Non-pigmented ciliary epithelial cell (primary cell): ENCODE measurements at places on chromosomes 11 and 22.
A peak's percentile ranks its signal among the peaks of the same experiment; 100 is the strongest.

DNA sequence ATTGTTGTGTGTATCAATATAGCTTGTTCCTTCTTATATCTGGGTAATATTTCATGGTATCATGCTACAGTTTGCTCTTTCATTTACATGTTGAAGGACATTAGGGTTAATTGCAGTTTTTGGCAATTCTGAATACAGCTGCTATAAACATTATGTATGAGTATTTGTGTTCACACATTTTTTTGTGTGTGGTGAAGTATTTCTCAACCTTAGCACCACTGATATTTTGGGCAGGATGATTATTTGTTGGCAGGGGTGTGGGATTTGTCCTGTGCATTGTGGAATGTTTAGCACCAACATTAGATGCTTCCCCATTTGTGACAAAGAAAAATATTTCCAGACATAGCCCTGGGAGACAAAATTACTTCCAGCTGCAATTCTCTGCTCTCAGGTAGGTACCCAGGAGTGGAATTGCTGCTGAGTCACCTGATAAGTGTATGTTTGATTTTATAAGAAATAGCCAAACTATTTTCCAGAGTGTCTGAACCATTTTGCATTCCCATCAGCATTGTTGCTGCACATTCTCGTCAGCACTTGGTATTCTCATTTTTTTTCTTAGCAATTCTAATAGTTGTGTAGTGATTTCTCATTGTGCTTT is 128.2 kb downstream of the SNX19 start:
- no peak for DNase-seq

- no peak for DNase-seq
Measured at GRCh38 chr22:49674479-49675050, 153.1 kb downstream of the BRD1 start.

GRCh38 chr11:78420255-78420764 is 2.7 kb upstream of the GAB2 start:
- peak; percentile 62 for DNase-seq

GRCh38 chr11:67309166-67309565 is 5.8 kb downstream of the SSH3 start:
- no peak for DNase-seq

DNA sequence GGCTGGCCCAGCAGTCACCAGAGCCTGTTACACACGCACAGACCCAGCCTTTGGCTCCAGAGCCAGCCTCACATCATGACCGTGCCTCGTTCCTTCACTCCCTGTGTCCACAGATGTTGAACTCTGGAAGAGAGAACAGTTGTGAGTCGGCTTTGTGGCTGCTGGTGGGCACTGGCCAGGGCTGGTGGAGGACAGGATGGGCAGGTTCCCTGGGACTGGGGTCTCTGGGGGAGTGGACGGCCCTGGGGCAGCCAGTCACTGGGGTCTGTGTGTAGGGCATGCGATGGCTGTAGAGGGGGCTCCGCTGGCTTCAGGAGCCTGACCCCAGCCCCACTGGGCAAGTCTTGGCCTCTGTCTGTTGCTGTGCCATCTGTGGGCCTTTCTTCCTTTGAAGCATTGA is 1070.1 kb downstream of the BRD1 start:
- DNase-seq = no peak

- DNase-seq = no peak
Measured at GRCh38 chr11:68044898-68045351, 6.1 kb downstream of the TCIRG1 start.

DNA sequence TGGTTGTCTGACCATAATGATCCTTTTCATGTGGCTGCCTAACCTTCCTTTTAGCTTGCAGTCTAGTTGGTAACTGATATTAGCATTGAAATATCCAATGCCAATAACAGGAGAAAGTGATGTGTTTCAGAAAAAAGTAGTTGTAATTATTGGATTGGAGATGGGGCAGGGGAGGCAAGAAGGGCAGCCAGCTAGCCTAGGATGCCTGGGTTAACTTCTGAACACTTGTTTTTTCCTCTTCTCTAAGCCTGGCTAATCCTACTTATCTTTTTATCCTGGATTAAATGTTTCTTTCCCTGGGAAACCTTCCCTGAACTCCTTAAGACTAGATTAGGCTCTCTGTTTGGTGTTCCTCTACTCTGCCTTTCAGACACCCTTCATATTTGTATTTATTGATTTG is 380.2 kb downstream of the TMEM135 start:
- no peak for DNase-seq

DNA sequence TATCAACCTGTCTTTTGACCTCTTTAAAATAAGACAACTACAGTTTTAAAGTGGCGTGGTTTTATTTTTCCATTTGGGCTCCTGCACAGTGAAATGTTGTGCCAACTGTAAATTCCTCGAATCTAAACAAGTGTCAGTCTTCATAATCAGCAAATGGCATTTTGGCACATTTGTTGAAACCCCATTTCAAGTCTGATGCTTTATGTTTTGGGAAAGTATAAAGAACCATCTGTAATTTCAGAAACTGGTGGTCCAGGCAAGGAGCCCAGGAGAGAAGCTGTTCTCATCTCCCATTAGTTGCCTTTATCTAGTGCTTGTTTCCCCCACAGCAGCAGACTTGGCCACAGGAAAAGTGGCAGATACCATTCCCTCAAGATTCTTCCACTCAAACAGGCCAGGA is 32.7 kb downstream of the VWA5A start:
- no peak for DNase-seq

DNA sequence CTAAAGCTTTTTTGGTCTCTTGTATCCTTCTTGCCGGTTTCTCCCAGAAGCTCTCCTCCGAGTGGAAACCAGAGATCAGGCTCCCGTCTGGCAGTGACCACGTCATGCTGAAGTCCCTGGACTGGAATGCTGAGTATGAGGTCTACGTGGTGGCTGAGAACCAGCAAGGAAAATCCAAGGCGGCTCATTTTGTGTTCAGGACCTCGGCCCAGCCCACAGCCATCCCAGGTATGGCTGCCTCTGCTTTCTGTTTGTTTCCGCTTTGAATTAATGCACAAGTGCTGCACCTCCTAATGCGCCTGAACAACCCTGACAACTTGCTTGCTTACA is 54.3 kb upstream of the TTC12 start:
- DNase-seq = no peak

- no peak for DNase-seq
Measured at GRCh38 chr11:70540196-70540595, 141.9 kb downstream of the CTTN start.

DNA sequence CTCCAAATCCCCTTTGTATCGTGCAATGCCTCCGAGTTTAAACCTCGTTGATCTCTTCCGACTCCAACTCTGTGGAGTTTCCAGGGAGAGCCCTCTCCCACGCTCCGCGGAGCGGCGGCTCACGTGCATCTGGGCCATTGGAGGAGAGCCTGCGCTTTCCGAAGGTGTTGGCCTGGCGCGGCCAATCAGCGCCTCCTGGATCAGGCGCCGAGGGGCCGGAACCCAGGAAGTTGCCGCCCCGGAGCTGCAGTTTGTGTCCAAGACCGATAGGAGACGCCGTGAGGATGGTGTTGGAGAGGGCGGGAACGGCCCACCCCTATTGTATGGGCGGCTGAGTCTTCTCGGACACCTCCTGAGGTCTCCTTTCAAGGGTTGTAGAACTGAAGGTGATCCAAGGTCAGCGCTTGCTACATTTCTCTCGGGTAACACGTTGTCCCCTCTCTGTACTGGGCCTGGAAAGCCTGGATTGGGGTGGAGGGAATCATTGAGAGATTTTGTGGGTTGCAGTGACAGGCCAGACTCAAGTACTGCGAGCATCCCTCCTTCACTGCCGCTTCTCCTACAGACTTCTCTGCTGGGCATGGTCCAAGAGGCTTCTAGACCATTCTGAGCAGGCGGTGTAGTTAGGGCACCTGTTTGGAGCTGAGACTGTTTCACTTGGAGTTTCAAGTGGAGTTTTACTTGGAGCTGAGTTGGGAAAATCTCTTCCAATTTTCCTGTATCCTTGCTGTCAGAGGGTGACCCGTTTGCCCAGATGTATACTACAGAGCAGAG is 1.7 kb downstream of the ADAMTS15 start:
- DNase-seq = no peak

DNA sequence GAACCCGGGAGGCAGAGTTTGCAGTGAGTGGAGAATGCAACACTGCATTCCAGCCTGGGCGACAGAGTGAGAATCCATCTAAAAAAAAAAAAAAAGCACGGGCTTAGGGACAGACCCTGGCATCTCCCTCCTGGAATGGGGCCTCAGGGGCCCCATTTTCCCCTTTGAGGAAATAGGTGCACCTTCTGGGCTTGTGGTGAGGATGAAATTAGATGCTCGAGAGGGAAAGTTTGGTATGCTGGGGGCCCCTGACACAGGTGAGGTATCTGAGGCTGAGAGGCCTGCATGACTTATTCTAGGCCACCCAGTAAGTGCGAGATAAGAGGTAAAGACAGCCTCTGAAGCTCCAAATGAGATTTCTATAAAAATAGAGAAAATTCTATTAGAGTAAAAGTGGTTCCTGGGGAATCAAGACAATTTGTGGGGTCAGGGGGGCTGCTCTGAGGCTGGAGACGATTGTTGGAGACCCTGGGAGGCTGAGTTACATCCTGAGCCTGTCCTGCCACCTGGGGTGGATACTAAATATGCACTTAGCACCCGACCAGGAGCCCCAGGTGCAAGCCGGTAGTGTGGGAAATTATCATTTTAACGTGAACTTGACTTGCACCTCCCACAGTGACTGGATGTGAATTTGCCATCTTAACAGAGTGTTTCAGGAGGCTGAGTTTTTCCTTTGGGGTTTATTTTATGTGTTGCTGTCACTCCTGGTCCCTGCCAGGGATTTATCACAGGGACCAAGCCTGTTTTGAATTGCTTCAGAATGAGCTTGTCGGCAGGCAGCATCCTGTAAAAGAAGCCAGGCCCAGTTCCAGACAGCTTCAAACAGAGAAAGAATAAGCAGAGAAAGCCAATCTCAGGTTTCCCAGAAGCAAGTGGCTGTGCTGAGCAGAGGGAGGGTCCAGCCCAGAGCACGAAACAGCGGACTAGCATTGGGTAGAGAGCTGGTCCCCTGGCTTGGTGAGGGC is 48.4 kb upstream of the TSKU start:
- DNase-seq = no peak

DNA sequence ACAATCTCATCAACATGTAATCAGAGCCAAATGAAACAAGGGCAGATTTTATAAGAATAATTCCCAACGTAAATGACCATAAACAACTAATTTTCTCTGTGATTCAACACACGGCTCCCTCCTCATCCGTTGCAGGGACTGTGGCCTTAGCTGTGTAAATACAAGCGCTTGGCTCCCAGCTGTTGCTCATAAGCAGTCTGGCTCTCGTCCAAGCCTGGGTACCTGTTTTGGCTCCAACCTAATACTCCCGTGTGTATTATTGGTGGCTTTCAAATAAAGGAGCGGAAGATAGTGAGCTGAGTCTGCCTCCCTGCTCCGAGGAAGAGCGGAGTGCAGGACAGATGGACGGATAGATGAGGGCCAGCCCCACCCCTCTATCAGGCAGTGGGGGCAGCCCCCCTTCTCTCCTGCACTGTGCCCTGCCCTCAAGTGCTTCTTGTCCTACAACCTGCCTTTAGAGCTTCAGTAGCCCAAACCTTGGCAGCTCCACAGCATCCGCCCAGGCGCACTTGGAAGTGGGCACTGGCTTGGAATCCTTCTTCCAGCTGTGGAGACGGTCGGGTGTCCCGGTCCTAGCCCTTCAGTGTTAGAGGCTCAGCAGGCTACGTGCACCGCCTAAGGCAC is 670.9 kb downstream of the BRD1 start:
- no peak for DNase-seq

GRCh38 chr22:20885557-20886323 is 26.9 kb downstream of the SNAP29 start:
- DNase-seq = peak; percentile 32

- no peak for DNase-seq
Measured at GRCh38 chr11:104946907-104947306, 21.5 kb downstream of the CASP4 start.

GRCh38 chr11:16404781-16405285 is 48.5 kb upstream of the SOX6 start:
- no peak for DNase-seq

DNA sequence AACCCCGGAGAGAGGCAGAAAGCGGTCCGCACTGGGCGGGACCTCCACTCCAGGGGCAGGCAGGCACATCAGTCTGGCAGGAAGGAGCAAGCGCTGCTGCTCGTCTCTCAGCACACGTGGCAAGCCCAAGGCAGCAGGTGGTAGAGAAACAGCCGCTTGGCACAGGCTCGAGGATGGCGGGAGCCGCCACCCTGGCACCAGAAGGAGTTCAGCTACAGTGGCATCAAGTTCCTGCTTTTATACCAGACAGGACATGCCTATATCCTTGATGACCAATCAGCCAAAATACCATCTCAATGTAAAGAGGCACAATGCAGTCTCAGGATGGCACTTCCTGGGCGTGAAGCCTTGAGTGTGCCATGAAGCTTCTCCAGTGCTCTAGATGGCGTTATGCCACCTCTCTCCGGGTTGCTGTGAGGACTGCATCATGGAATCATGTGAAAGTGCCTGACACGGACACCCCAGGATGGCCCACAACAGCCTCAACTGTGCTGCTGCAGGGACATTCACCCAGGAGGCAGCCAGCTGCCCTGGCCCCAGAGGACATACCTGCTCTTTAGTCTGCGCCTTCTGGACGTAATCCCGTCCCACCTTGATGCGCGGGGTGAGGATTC is 64.8 kb downstream of the APOL1 start:
- no peak for DNase-seq

- DNase-seq = no peak
Measured at GRCh38 chr11:122910775-122911174, 28.2 kb downstream of the JHY start.

GRCh38 chr11:111604392-111605009 is 2.3 kb downstream of the SIK2 start:
- no peak for DNase-seq

DNA sequence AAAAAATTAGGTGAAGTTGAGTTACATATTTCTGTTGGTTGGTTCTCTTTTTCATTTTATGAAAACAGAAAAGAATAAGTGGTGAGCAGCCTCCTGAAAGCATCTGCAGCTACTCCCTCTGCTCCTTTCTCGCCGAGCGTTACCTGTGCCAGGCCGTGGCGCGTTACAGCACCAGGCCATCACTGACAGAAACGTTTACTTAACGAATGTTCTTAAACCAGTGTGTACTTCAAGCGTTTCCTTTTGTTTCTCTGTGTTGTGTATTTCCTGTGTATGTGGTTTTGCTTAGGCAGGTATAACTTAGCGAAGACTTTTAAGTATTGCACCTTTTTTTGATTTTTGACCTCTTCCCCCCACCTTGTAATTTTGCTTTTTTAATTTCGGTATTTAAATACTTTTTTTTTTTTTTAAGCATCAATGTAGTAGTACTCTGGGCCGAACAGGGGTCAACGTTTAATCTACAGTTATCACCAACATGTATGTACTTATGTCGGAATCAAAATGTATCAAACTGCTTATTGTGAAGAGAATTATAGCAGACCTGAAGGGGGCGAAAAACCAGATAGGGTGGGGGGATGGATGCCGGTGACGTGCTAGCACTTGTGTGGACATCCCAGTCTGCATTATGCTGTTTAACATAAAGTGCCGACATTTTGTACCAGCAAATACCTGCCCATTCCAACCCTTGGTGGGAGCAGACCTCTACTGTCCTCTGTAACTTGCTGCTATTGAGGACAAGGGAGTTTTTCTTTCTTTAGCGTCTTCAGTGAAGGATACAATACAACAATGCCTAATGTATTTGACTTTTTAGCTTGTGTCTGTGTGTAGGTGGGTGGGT is 21.6 kb upstream of the ADSL start:
- DNase-seq = no peak

- no peak for DNase-seq
Measured at GRCh38 chr22:50190182-50190940, 4.6 kb downstream of the TRABD start.
